ENCODE measurements at places on chromosomes 1 and 21. TPM values are rescaled to one million over a fixed set of nuclear protein-coding genes. Genes with fewer than 3 reads are reported as not detected.

TSPAN2 gene
- total RNA-seq: 4.5 TPM

AURKAIP1 gene
- 96.2 TPM for total RNA-seq

CCDC18 gene
- total RNA-seq: 21.0 TPM

- H3K4me1 ChIP-seq: peaks cover 4% of the 10 kb centered on the region
- no peak for DNase-seq
- no peak overlapping the region for H3K4me3 ChIP-seq
- H3K27ac ChIP-seq: no peak overlapping the region
- no peaks in the 10 kb centered on the region for H3K36me3 ChIP-seq
- H3K27me3 ChIP-seq: peaks cover 2% of the 10 kb centered on the region
Measured at GRCh38 chr1:23407016-23407630, 17.4 kb downstream of the TCEA3 start.

GRCh38 chr1:46298387-46298786 lies 5.0 kb downstream of the LRRC41 start:
- H3K4me3 ChIP-seq: no peak overlapping the region
- DNase-seq: no peak
- no peak overlapping the region for H3K27ac ChIP-seq
- H3K4me1 ChIP-seq: peaks cover 9% of the 10 kb centered on the region
- no peaks in the 10 kb centered on the region for H3K27me3 ChIP-seq

DNA sequence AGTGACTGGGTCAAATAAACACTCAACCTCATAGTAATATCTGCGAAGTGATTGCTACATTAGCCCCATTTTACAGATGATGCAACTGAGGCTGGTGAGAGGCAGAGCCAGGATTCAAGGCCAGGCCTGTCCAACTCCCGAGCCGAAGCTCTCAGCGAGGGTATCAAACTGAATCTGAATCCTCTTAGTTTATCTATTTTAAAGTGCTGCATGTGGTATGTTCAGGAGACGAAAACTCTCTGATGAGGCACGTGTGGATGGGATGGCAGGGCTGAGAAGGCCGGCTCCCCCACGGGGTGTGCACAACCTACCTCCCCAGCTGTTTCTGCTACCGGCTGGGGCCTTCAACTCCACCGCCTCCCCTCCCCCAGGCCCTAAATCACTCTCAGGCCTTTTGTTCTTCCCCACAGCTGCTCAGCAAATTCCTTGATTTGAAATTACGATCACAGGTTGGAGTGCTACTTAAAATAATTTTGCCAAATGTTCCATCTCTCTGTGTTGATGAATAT lies 171.8 kb downstream of the TOMM20 start:
- no peaks in the 10 kb centered on the region for H3K36me3 ChIP-seq
- no peak for DNase-seq
- no peak overlapping the region for H3K4me3 ChIP-seq
- H3K27ac ChIP-seq: no peak overlapping the region

DNA sequence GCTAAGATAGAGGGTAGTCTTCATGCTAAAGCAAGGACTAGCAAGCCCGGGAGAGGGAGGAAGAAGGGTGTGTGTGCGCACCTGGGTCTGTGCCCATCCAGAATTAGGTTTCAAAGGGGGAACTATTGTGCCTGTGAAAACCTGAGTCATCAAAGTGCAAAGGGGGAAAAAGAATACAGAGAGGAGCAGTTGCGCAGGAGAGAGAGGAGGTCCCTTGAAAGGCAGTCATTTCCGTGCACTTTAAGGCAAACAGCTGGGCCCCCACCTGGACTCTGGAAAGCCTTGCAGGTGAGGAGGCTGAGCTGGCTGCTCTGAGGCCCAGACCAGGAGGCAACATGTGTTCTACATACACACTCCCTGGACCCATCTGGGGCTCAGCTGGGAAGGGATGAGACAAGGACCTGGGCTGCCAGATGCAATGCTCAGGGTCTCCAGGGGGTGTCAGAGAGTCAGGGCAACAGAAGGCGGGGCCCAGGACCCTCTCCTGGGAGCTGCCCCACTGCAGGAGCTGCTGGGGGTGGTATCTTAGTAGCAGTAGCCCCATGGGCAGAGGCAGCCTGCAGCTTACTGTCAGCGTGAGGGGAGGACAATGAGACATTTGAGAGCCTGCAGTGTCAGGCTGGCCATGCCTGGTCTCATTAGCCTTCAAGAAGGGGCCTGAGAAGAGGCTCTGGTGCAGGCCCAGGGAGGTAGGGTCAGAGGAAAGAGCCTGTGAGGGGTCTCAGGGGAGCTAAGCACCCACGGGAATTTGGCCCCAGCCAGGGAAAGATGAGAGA lies 14.3 kb downstream of the PROK1 start:
- H3K27ac ChIP-seq: no peak overlapping the region
- no peak overlapping the region for H3K4me3 ChIP-seq
- DNase-seq: no peak
- no peaks in the 10 kb centered on the region for H3K36me3 ChIP-seq
- H3K4me1 ChIP-seq: peaks cover 8% of the 10 kb centered on the region

Data from thymus (tissue), 14 donors.